ENCODE measurements at places on chromosomes 11 and 22.

DNA sequence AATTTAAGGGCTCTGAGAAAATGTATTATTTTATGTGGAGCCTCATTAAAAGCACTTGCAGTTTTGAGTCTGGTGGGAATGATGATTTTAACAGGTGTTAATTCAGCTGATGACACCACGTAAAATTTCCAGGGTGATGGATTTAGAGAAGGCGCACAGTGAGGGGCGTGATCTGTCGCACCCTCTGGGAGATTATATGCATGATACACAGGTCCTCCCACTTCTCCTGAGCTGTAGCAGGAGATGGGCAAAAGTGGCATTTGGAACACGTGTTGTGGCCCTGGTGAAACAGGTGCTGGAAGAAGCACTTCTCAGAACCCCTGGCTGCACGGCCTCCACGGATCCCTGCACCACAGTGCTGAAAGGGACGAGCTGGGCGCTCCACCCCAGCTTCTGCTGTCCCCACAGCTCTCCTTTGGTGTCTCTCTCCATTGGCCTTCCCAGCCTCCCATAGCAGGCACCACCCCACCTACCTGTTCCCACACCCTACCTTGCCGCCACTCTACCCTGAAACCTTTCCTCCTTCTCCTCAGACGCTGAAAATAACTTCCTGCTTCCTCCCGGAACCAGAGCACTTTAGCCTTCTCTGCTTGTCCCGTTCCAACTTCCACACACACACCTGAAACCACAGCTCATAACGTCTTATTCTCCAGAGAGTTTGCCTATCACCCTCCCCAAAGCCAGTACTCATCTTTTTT lies 6.9 kb upstream of the SORL1 start:
- DNase-seq, result no peak

DNA sequence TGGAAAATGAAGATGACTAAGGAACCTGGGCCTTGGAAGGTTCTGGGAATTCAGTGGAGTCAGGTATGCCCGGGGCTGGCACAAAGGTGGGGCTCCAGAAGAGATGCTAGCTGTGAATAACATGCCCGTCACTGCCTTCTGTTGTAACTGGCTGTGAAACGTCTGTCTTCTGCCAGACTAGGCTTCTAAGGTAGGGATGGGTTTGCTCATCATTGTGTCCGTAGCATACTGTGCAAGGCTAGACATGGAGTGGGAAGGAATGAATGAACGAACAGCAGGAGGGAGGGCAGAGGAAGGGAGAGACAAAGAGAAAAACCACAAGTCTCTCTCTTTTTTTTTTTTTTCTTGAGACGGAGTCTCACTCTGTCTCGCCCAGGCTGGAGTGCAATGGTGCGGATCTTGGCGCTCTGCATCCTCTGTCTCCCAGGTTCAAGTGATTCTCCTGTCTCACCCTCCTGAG lies 327.4 kb downstream of the MN1 start:
- DNase-seq, result no peak

- no peak for DNase-seq
Observed at GRCh38 chr22:24190596-24191208, 9.4 kb downstream of the SUSD2 start.

GRCh38 chr22:44601189-44601588 lies 100.8 kb upstream of the PRR5 start:
- no peak for DNase-seq

- no peak for DNase-seq
Observed at GRCh38 chr11:35946766-35947165, 2.9 kb downstream of the LDLRAD3 start.

- DNase-seq, result no peak
Observed at GRCh38 chr22:30021338-30021737, 58.9 kb upstream of the HORMAD2 start.

- no peak for DNase-seq
Observed at GRCh38 chr11:17457396-17458173, 19.1 kb downstream of the ABCC8 start.

- DNase-seq, result no peak
Observed at GRCh38 chr11:201966-202365, 5.2 kb downstream of the BET1L start.

- no peak for DNase-seq
Observed at GRCh38 chr11:43517518-43517917, 158.8 kb downstream of the TTC17 start.

DNA sequence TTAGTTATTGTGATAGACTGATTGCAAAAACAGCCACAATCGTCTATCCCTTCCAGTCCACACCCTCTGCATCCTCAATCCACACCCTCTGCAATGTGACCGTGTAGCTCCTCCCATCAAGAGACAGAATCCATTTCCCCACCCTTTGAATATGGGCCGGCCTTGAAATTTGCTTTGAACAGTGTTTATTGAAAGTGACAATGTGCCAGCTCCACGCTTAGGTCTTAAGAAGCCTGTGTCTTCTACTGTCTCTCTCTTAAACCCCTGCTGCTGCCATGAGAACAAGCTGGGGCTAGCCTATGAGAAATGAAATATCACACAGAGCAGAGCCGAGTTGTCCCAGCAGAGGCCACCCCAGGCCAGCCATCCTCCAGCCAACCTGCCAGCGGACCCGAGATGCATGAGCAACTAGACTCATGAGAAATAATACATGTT lies 22.3 kb upstream of the MICAL2 start:
- no peak for DNase-seq

GRCh38 chr11:64100782-64101353 lies 65.0 kb downstream of the MACROD1 start:
- no peak for DNase-seq

DNA sequence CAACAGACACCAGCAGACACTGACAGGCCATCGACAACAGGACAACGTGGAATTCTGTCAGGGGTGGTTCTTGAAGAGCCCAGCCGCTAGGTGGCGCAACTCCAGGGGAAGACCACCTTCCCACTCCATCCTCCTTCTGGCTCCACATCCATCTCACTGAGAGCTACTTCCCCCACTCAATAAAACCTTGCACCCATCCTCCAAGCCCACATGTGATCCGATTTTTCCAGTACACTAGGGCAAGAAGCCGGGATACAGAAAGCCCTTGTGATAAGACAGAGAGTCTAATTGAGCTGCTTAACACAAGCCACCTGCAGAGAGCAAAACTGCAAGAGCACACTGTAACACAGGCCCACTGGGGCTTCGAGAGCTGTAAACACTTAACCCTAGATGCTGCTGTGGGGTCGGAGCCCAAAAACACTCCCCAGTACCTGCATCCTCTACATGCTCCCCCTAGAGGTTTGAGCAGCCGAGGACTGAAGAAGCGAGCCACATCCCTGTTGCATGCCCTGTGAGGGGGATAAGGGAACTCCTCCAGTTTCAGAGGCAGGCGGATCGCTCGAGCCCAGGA lies 11.5 kb upstream of the RAB39A start:
- peak; percentile 17 for DNase-seq

- DNase-seq, result no peak
Observed at GRCh38 chr11:2205981-2206690, 34.5 kb upstream of the TH start.

All from NCI-H1930 (cell line).